ENCODE measurements at places on chromosomes 4 and X. TPM values are rescaled to one million over a fixed set of nuclear protein-coding genes. Genes with fewer than 3 reads are reported as not detected.

DNA sequence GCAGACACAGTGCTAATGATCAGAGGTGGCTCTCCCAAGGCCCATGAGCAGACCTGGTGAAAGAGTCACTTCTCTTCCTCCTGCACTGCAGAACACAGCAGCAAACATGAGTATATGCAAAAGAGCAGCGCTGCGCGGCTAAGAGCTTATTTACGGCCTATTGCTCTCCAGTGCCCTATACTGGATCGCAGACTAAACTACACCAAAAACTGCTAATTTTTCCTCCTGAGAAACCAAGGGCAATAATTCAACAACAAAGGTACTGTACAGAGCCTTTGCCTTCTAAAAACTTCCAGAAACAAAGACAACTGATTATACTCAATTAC is 702.5 kb downstream of the ARAP2 start:
- no peak for DNase-seq

- DNase-seq: no peak
Observed at GRCh38 chr4:88219099-88219498, 60.7 kb upstream of the ABCG2 start.

- no peak for DNase-seq
Observed at GRCh38 chrX:134247492-134247891, 10.5 kb downstream of the CCDC160 start.

The ARHGAP10 gene
- 96.2 TPM for total RNA-seq
